Activated naive CD4-positive, alpha-beta T cell treated with Interleukin-2 at 50 U/mL for 16 hours (primary cell): ENCODE measurements at places on chromosomes 4 and X.

DNA sequence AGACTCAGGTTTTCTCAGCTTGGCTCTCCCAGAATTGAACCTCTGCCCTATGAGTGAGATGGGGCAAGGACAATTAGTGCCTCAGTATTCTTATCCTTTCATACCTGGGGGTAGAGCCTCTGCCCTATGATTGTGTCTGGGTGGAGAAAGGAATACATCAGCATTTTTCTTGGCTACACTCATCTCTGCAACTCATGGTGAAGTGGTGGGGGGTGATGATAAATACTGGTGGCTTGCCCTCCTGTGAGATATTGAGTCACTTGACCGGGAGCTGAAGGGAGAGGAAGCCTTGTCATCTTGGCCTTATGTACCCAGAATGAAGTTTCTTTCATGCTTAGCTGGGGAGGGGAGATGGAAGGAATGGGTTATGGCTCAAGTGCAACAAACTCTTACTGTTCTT is 71.3 kb upstream of the ENOX2 start:
- no peak for DNase-seq

GRCh38 chr4:125714845-125715244 is 400.1 kb downstream of the FAT4 start:
- DNase-seq = no peak

- no peak for DNase-seq
Observed at GRCh38 chr4:153705743-153706468, 21.8 kb downstream of the TLR2 start.

- DNase-seq = no peak
Observed at GRCh38 chr4:185013417-185014125, 4.7 kb upstream of the HELT start.

DNA sequence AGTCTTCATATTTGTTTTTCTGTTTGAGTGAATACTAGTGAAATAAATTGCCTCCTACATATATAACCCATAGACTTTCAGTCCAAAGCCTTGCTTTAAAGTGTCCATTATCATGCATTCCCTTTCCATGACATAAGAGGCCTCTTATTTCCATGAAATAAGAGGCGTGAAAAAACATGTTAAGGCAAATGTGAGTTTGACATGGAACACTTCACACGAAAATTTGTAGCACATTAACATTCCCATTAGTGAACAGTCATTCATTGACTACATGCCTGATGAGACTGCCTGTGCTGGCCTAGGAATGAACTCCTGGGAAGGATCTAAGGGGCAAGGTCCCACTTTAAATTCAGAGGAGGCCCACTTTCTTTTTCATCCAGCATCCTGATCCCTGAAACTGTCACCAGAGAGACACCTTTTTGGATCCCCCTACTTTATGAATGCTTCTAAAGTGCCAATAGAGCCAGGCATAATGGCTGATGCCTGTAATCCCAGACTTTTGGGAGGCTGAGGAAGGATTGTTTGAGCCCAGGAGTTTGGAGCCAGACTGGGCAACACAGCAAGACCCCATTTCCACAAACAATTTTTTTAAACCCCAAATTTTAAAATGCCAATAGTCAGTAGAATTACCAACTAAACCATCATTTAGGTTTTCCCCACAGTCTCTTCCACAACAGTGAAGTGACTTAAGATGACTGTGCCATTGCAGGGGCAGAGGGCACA is 6.7 kb downstream of the RTL8B start:
- DNase-seq = no peak

- no peak for DNase-seq
Observed at GRCh38 chr4:118947095-118947494, 58.4 kb downstream of the SYNPO2 start.

GRCh38 chrX:13476384-13476783 is 93.0 kb upstream of the EGFL6 start:
- no peak for DNase-seq

GRCh38 chr4:116724249-116724648 is 361.1 kb downstream of the TRAM1L1 start:
- no peak for DNase-seq

DNA sequence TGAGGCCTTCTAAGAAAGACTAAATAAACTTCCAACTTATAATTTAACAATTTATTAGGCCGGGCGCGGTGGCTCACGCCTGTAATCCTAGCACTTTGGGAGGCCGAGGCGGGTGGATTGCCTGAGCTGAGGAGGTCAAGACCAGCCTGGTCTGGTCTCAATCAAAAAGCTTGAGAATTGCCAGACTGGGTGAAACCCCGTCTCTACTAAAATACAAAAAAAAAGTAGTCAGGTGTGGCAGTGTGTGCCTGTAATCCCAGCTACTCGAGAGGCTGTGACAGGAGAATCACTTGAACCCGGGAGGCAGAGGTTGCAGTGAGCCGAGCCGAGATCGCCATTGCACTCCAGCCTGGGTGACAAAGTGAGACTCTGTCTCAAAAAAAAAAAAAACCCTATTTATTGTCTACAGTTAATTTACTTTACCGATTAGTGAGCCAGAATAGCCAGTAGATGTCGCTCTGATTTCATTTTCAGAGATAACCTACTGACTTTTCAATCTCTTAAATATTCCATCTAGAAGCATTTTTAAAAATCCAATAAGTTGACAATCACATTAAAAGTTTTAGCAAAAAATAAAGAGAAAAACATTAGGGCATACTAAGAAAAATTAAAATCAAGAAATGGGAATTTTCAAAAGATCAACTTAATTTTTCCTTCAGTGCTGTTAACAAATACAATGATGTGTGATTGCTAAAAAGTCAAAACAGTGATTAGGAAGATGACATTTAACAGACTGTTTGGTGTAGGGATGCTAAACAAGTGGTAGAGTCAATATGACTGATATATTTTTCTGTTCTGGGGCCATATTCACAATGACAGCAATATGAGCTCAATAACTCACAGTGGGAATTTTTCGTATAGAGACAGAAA is 4.3 kb upstream of the SHROOM3 start:
- DNase-seq = no peak

DNA sequence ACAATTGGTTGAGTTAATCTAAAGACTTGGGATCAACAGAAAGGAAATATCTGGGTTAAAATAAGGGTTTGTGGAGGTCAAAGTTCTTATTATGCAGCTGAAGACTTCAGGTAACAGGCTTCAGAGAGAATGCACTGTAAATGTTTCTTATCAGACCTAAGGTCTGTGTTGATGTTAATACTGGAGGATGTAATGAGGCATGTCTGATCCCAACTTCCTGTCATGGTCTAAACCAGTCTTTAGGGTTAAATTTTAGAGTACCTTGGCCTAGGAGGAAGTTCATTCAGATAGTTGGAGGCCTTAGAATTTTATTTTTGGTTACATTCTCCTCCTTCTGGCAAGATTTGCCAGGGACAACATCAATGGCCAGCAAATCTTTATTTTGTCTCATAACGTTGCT is 72.1 kb upstream of the GC start:
- DNase-seq = no peak

GRCh38 chrX:132206259-132206658 is 13.0 kb downstream of the RAP2C start:
- no peak for DNase-seq

- no peak for DNase-seq
Observed at GRCh38 chr4:145130130-145130529, 32.0 kb downstream of the ABCE1 start.

DNA sequence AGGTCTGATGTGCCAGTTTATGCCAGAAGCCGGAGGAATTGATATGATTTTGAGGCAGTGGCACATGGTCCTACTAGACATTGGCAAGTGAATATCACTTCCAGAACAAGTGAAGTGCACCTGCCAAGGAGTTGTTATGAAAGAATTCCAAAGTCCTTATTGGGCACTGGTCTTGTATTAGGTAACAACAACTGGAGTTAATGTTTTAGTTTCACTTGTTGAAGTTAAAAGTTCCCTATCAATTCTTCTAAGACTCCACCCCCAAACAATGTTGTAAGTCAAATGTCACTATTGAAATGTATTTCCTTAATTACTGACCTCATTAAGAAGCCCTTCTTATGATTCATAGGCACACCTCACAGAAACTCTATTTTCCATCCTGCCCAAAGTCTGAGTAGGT is 3.1 kb downstream of the TET2 start:
- DNase-seq = no peak

DNA sequence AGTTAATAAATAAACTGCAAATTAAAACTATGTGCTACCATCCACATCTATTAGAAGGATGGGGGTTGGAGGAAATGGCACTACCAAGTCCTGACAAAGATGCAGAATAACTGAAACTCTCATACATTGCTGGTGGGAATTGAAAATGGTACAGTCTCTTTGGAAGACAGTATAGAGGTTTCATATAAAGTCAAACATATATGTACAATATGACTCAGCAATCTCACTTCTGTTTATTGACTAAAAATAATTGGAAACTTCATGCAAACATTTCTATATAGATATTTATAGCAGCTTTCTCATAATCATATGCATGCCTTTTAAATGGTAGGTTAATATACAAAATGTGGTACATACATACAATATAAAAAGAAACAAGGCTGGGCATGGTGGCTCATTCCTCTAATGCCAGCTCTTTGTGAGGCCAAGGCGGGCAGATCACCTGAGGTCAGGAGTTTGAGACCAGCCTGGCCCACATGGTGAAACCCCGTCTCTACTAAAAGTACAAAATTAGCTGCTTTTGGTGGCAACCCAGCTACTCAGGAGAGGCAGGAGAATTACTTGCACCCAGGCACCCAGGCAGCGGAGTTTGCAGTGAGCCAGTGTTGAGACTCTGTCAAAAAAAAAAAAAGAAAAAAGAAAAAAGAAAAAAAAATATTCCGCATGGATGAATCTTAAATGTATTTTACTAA is 225.0 kb upstream of the CXXC4 start:
- no peak for DNase-seq

GRCh38 chrX:7184816-7185215 is 36.9 kb upstream of the PUDP start:
- DNase-seq = no peak

- no peak for DNase-seq
Observed at GRCh38 chr4:159238631-159239030, 135.8 kb downstream of the RAPGEF2 start.

DNA sequence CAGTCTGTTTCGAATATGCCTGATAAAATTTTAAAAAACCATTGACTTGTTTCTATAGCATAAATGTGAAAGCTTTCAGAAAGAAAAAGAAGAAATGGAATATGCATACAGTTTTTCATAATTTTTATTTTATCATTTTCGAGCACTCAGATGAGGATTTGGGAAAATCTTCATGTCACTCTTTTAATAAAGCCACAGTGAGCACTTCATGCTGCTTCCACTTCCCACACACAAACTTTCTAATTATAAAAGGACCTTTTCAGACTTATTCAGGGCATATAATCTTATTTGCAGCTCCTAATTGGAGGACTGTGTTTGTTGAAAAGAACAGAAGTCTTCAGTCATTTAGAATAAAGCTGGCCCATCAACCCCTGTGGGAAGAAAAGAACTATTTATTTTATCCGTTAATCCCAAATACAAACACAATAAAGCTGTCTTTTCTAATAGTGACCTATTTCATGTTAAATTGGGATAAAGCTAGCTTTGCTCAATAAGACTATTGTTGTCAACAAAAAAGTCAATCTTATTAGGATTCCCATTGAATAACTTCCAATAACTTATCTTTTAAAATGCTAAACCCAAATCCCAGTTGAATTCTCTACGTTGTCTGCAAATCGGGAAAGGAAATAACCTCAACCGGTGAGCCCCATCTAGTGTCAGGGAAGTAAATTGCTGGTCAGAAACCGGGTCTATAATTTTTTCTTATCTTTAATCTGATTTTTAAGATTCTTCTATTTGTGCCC is 211.5 kb downstream of the PDGFRA start:
- DNase-seq = no peak

DNA sequence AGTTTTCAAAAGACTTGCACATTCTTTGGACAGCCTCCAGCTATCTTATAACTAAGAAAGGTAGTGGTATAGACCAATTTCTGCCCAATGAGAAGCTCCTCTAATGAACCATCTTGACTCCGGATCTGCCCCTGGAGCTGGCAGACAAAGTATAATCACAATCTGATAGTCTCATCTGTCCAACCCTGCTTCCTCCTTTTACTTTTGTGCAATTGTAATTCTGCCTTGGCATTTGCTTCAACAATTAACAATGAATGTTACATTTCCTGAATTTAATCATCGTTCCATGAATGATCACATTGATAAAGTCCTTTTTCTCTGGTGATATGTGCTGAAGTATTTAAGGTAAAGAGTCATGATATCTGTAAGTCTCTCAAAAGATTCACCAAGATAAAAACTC is 27.8 kb downstream of the FRYL start:
- no peak for DNase-seq

GRCh38 chr4:66357316-66357715 is 687.0 kb upstream of the EPHA5 start:
- DNase-seq = no peak

DNA sequence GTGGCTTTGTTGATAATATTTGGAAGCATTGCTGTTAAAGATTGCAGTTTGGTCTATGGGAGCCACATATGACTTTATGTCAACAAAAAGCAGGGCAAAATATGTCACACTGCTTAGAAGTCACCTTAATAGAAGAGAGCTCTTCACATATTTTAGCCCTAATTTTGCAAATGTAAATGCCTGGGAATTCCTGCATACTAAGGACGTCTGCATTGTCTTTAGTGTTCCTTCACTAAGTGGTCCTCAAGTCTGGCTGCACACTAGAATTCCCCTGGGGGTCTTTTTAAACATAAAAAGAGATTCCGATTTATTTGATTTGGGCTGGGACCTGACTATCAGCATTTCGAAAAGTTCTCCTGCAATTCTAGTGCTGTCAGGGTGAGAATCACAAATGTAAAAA is 495.1 kb upstream of the FAM241A start:
- DNase-seq = no peak

- DNase-seq = no peak
Observed at GRCh38 chrX:84335121-84335520, 147.1 kb upstream of the RPS6KA6 start.

GRCh38 chrX:148613636-148614035 is 113.2 kb downstream of the AFF2 start:
- DNase-seq = no peak

GRCh38 chrX:103613362-103613890 is 5.7 kb downstream of the TCEAL3 start:
- DNase-seq = no peak

- no peak for DNase-seq
Observed at GRCh38 chr4:142886566-142886965, 40.5 kb upstream of the INPP4B start.

DNA sequence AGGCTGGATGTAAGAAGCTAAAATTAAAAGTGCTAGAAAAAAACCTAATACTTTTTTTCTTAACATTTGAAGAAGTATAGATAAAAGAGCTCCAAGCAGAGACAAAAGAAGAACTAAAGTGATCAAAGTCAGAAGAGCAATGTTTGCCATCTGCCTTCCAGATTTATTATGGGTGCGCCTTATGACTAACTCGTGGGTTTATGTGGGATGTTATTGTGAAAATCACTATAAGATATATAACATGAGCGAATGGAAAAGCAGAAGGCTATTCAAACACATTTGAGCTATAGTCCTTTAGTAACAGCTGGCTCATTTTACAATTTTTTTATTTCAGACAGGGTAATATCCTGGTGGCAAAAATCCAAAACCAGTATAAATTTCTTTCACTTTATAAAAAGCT is 1040.7 kb downstream of the RAPGEF2 start:
- DNase-seq = no peak

GRCh38 chrX:68180579-68180978 is 252.7 kb downstream of the OPHN1 start:
- DNase-seq = no peak

GRCh38 chr4:67714248-67714583 is 13.3 kb upstream of the UBA6 start:
- no peak for DNase-seq
